Activated T-helper 1 cell treated with anti-CD3 and anti-CD28 coated beads, Interleukin-2, amount 50 U/mL, for 16 hours (primary cell): ENCODE measurements at places on chromosomes 1 and 21.

DNA sequence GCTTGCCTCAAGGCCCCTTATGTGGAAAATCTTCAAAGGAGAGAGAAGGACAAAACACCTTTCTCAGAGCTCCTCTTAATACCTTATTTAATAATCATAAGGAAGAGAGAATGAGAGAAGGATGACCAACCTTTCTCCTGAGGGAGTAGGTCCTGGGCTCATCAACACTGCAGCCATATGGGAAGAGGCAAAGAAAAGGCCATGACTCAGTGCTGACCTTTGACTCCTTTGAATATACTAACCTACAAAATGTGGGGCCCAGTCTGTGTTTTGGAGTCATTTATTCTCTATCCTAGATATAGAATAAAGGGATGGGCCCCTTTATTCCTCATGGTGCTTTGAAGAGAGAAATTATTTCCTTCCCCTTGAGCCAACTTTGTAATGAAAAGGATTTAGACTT, 38.3 kb downstream of the CAMSAP2 start:
- no peak for DNase-seq

GRCh38 chr1:1068517-1069055, 5.5 kb downstream of the RNF223 start:
- peak; percentile 35 for DNase-seq

DNA sequence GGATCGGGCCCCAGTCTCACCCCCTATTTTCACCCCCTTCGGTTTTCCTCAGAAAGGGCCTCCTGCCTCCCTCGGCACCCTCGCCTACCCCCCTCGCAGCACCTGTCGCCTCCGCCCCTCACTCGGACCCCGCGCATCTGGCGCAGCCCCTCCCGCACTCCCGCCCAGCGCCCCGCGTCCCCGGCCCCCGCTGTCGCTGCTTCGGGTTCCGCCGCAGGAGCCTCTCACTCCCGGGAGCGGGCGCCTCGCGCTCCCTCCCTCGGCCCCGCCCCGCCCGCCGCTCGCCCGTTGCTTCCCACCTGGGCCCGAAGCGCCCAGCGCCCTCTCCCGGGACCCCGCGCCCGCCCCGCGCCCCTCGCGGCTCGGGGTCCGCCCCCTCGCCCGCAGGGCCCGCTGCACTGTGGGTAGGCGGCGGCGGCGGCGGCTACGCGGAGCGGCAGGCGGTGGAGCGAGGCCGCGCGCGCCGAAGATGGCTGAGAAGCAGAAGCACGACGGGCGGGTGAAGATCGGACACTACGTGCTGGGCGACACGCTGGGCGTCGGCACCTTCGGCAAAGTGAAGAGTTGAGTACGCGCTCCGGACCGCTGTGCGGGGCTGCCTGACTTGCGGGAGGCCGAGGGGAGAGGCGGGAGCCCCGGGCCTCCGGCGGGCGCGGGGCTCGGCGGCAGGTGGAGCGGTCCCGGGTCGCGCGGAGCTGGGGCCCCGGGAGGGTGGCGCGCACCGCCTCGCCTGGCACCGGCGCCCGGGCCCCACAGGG, at the start of gene PRKAA2:
Gene PRKAA2, plus strand, starts transcription at position 396 of the 758 bp plus-strand sequence. Its CDS starts 74 bp downstream, at position 470.
- no peak for DNase-seq

- no peak for DNase-seq
Measured at GRCh38 chr1:119367432-119368124, 1.0 kb upstream of the HAO2 start.

DNA sequence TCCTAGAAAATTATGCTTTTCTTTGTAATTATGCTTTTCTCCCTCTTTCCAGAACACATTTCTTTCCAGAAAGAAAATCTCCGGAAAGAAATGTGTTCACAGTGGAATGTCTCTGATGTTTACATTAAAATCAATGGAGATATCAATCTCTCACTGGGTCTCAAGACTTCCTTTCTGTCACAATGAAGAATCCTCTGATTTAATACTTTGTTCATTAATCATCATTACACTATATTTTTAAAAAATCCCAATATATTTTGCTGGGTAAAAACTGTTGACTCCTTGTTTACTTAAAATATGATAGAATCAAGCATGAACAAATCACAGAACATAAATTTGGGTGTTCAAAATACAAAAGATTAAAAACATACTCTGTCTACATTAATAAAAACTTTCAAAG, 26.3 kb upstream of the TGFBR3 start:
- no peak for DNase-seq

DNA sequence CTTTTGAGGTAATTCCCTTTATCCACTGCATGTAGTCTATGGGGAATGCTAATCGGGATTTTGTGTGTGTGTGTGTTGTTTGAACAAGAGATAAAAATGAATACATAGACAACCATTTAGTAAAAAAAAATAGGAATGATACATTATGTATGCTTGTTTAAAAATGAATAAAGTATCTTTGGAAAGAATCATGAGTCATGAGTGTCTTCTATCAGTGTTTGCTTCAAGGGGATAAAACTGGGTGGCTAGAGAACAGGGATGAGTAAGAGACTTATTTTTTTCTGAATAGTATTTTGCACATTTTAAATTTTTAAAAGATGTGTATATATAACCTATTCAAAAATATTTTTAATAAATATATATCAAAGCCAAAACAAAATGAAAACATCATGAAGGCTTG, 839.4 kb upstream of the ADGRL4 start:
- DNase-seq, result no peak

GRCh38 chr1:200038325-200038980, 10.9 kb downstream of the NR5A2 start:
- no peak for DNase-seq

GRCh38 chr21:44992608-44993031, 52.8 kb downstream of the SLX9 start:
- no peak for DNase-seq

GRCh38 chr1:33516891-33517567, 44.6 kb downstream of the ZSCAN20 start:
- no peak for DNase-seq
